KBM-7 (cell line): ENCODE measurements at places on chromosomes 5 and 9.

GRCh38 chr5:36651761-36652685 is 45.6 kb downstream of the SLC1A3 start:
- DNase-seq, result no peak

- DNase-seq, result no peak
Observed at GRCh38 chr5:124956471-124957029, 210.1 kb upstream of the ZNF608 start.

DNA sequence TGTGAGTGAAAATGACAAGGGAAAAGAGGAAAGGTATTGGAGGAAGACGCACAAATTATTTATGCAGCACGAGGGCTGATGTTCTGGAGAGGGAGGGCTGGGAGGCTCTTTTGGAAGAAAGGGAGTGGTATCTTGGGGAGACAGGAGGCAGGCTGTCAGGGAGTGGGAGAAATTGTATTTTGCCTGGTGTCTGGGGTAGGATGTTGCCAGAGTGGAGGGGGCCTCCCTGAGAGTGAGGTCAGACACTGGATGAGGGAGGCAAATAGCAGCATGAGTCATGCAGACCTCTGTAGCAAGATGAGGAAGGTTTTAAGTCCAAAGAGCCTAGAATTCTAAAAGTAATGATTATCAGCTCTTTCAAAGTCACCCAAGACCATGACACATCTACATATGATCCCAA is 158.0 kb downstream of the DMRT2 start:
- DNase-seq, result no peak

DNA sequence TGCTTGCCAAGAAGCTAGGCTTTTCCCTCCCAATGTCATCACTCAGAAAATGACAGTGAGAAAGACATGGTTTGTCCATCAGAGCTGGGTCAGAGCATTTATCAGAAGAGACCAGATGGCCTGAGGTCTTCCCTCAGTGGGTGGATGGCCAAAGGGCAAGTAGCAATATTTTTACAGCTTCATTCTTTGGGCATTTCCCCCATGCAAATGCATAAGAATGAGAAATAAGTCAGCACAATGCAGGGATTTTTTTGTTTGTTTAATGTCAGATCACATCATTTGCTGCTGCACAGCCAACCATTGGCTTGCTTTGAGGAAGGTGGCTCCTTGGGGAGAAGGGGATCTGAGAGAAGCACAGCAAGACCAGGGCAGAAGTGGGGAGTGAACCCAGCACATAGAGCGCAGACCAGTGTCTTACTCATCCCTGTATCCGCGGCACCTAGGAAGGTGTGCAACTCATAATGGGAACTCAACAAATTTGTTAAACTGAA is 209.6 kb downstream of the SEMA6A start:
- DNase-seq, result no peak
